Tibial nerve (tissue), 4 donors: ENCODE measurements at places on chromosomes 16 and 17.

DNA sequence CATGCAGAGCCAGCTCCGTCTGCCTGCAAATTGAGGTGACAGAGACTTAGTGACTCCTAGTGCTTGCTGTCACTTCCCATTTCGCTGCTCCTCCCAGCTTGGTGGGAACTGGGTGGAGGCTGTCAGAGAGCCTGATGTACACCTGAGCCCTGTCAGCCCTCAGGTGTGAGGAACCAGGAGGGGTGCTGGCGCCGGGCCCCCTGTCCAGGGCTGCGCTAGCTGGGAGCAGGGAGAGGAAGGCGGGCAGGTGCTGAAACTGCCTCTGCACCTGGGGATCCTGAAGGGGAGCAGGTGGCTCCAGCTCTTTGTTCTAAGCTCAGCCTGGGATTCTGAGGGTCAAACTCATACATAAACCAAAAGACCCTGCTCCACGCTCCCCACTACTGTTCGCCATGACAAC, 10.8 kb upstream of the WSCD1 start:
- no peak for DNase-seq

DNA sequence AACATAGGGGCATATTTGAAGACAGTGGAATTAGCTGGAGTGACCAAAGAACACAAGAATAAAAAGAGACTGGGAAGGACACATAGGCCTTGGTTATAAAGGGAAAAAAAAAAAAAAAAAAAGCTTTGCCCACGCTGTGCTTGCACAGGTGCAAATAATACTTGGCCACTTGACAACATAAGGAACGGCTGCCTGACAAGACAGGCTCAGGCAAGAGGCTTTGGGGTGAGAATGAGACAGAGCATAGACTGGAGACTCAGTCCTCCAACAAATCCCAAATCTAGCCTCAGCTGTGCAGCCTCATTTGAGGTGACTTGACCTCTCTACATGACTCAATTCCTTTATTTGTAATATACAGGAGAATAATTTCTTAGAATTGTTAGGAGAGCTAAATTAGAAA, 332.8 kb upstream of the DYNLRB2 start:
- no peak for DNase-seq

DNA sequence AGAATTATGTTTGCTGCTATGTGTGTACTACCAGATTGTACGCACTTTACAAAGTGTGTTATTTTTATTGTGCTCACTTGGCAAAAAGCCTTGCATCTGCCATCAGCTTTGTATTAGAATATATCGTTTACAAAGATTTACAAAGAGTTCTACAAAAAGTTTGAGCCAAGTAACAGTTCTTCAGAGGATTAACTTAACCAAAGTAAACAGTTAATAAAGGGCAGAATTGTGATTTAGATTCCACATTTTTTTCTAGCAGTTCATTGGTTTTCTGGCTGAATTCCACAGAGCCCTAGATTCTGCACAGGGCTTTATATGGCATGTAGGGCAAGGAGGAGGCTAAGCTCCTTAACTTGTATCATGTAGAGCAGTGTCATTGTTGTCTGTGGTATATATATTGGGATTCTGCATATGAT, 29.4 kb downstream of the UTP18 start:
- no peak for DNase-seq

GRCh38 chr17:732902-733720, 715 bp downstream of the TLCD3A start:
- no peak for DNase-seq

GRCh38 chr16:81367821-81368220, 53.1 kb downstream of the GAN start:
- no peak for DNase-seq

GRCh38 chr16:23711785-23712184, 1.2 kb downstream of the ERN2 start:
- DNase-seq: no peak

GRCh38 chr16:12553191-12553590, 250.5 kb downstream of the CPPED1 start:
- DNase-seq: no peak

DNA sequence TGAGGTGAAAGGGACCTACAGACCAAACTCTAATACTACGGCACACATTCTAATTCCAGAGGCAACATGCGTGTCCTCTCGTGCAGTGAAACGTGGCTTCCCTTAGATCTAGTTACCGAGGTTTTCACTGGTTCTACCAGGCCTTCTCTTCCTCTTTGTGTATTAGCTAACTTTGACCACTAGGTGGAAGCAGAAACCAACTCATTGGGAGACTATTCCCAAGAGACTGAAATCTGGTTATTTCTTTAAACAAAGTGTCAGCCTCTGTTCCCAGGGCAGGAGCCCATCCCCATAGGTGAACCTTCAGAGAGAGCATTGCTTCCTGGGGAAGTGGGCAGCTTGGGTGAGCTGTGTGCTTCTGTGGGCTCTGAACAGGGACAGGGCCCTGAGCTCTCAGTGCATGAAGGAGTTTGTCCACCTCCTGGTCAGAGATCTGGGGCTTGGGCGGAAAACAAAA, 19.7 kb upstream of the RCVRN start:
- peak; percentile 58 for DNase-seq

- DNase-seq: no peak
Measured at GRCh38 chr16:17103216-17103615, 367.5 kb downstream of the XYLT1 start.

DNA sequence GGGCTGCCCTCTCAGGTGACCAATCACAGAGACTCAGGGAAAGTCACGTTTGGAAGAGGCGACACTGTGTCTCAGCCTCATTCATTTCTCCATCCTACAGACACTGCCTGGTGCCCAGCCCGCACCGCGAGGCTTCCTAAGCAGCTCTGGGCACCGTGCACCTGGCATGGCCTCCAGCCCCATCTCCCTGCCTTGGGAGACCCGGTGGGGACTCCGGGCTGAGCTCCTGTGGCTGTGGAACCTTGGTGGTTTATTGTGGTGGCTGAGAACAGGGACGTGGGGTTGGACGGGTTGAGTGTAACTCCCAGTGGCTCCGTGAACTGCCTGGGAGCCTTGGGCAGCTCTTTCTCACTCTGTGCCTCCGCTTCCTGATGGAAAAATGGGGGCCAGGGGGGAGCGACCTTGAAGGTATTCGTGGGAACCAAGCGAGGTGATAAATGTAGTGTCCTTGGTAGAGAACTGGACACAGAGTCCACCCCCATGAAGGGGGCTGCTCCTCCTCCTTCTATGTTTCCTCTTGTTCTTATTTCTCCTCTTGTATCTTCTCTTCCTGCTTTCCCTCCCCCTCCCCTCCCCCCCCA, 215.4 kb downstream of the SEC14L1 start:
- peak; percentile 10 for DNase-seq

- DNase-seq: peak; percentile 21
Measured at GRCh38 chr16:87461466-87461991, 31.3 kb downstream of the ZCCHC14 start.

DNA sequence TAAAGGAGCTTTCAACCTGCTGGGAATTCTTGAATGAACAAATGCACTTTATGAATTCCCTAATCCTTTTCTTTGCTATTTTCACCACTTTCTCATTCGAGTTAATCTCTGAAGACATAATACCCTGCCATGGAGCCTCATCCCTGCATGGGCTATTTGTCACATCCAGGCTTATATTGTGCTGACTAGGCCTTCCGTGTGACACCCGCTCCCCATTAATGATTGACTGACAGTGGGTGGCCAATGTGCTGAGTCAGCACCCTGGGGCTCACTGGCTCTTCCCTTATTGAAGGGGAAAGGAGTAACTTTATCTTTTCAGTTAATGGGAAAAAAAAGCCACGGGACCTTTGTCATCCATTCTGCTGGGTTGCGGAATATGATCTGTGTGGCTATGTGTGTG, 1024.8 kb upstream of the EEF2KMT start:
- no peak for DNase-seq

GRCh38 chr16:89936034-89936433, 12.5 kb upstream of the DEF8 start:
- no peak for DNase-seq

GRCh38 chr16:27221576-27222248, 18.4 kb downstream of the KDM8 start:
- DNase-seq: no peak

DNA sequence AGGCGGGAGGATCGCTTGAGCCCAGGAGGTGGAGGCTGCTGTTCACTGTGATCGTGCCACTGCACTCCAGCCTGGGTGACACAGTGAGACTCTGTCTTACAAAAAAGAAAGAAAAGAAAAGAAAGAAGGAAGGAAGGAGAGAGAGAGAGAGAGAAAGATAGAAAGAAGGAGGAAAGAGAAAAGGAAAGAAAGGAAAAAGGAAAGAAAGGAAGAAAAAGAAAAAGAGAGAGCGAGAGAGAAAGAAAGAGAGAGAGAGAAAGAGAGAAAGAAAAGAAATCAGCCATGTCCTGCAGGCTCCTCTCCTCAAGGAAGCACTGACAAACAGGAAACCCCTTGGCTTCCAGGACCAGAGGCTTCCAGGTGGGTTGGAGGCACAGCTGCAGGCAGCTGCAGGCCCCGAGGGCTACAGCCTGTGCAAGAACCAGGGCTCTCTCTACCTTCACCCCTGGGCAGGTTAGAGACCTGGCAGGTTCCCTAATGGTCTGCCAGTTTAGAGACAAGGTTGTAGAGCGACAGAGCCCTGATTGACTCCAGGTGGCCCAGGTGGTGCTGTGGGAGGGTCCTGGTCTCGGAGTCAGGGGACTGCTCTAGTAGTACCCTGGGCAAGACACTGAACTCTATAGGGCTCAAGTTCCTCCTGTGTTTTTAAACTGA, 53.8 kb downstream of the PECAM1 start:
- DNase-seq: no peak

DNA sequence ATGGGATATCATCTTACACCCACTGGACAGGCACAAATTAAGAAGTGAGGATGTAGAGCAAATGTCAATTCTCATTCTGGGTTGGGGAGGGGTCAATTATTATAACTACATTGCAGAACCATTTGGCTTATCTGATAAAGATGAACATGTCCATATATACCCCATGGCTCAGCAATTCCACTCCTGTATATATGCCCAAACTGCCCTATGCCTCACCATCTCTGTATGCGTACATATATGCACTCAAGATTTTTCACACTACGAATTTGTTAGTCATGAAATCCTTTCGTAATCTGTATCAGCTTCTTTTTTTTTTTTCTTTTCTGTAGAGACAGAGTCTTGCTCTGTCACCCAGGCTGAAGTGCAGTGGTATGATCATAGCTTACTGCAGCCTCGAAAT, 20.8 kb upstream of the CNEP1R1 start:
- no peak for DNase-seq

GRCh38 chr16:57669476-57670162, 1.5 kb downstream of the ADGRG3 start:
- DNase-seq: no peak

DNA sequence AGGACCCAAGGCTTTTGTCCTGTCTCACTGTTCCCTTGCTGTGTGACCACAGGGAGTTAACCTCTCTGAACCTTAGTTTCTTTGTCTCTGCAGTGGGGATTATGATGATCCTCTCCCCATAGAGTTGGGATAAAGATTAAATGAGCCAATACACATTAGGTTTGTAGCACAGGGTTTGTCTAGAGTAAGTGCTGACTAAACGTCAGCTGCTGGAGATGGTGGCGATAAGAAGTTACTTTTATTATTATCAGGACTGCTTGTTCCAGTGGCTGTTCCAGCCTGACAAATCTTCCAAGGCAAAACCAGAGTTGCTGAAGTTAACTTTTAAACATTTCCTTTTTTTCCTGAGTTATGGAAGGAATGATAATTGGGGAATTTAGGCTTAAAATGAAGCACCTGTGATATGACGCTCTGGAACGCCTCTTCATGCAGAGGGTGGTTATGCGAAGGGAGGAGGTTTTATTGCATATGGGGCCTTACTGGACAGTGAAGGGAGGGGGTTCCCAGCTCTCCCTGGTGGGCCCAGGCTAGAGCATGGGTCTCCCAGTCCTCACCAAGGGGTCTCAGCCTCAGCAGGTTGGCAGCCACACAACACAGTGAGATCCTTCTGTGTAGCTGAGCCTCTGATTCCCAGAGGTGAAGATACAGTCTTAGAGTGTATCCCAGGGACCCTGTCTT, 35.8 kb downstream of the PLCG2 start:
- DNase-seq: no peak

DNA sequence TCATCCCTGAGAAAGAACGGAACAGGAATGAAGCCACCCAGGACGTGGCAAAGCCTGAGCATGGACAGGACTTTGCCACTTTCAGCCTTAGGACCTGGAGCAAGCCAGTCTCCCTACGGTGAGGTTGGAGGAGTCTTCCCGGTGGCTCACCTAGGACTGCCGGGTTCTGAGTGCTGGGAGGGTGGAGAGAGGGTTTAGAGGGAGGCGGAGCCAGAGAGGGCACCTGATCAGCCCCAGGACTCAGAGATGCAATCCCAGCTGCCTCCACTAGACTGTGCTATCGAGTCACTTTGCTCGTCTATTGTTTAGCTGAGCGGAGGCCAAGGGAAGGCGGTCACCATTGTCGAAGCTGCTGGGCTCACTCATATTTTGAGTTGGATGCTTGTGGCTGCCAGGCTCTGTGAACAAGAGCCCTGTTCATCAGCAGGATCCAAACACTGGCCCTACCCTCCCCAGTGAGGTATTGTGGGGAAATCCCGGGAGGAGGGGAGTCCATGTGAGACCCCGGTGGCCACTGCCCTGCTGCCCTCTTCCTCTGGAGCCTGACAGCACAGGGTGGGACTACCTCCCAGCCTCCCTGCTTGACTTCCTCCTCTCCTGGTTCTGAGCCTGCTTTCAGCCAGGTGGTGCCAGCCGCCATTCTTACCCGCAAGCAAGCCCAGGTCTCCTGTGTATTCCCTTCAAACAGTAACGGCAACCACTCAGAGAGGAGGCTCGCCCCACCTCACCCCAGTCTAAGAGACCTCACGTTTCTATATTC, 7.0 kb downstream of the KRT14 start:
- peak; percentile 84 for DNase-seq

DNA sequence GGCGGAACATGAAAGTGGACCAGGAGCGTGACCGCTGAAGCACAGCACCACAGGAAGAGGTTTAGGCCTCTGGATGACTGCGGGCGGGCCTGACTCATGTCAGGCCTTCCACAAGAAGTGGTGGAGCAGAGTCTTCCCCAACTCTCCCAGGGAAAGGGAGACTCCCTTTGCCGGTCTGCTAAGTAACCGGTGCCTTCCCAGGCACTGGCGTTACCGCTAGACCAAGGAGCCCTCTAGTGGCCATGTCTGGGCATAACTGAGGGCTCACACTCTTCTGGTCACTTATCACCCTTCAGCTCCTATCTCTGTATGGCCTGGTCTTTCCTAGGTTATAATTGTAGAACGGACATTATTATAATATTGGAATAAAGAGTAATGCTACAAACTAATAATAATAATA, 1931.9 kb downstream of the TP53TG3F start:
- DNase-seq: no peak

DNA sequence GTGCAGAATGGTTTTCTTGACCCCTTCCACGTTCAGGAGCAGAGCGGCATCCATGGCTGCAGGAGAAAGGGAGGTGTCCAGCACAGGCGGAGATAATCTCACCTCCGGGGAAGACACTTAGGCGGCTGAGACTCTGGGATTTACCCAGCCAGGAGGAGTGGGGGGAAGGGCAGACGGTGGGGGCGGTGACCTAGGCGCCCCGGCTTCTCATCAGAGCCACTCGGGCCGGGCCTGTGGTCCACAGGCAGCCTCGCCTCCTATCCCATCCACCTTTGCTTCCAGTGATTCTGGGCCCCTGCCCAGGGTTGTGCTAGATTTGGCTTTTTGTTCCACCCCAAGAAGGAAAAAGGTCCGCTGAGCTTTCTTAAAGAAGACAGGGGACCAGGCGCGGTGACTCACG, at the start of gene AIPL1:
TSS of gene AIPL1 (minus strand) at position 71 of the 400 bp plus-strand sequence. CDS start at position 54, 17 bp downstream.
- no peak for DNase-seq

- DNase-seq: no peak
Measured at GRCh38 chr17:32525122-32525521, 38.3 kb downstream of the CDK5R1 start.

GRCh38 chr16:474420-475122, 49.1 kb downstream of the RAB11FIP3 start:
- no peak for DNase-seq
